ENCODE measurements at places on chromosomes 13 and 19.

DNA sequence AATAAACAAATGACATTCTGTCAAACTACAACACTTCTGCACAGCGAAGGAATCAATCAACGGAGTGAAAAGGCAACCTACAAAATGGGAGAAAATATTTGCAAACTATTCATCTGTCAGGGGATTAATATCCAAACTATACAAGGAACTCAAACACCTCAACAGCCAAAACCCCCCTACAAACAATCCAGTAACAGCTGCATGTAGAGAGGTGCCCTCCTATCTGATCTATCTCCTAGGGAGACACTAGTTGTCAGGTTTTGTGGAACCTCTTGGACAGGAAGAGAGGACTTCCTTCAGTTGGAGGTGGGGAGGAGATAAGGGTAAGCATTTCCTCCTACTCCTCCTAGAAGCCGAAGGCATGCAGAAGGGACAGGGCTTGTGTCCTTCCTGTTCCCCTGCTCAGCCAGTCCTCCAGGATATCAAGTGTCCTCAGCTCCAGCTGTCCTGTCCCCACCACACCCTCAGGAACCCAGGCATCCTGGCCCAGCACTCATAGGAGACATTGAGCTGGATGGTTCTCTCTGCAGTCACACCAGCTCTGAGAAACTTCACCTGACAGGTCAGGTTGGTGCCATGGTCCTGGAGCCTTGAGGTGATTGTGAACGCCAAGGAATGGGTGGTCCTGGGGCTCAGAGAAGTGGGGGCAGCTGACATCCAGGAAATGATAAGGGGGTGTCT, 9.8 kb upstream of the SIGLEC8 start:
- no peak for DNase-seq

DNA sequence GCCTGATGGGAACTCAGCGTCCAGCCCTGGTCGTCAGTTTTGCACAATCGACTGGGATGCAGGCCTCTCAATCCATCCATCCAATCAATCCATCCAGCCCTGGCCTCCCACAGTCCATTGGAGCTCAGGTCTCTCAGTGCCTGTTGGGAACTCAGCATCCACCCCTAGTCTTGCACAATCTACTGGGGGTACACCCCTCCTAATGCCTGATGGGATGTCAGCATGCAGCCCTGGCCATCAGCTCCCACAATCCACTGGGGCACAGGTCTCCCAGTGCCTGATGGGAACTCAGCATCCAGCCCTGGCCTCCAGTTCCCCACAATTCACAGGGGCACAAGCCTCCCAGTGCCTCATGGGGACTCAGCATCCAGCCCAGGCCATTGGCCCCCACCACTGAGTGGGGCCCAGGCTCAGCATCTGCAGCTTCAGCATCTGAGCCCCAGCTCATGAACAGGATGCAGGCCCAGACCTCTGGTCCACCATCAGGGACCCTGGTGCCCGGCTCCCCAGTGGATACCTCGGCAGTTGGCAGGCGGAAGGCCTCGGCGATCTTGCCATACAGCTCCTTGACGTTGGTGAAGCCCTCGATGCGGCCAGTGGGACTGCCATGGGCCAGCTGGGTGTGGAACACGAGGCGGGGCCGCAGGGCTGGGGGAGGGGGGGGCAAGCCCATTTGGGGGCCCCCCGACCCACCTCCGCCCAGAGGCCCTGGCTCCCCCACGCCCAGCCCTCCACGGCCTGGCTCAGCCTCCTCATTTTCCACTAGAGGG, 7.2 kb upstream of the PTGER1 start:
- DNase-seq, result no peak

GRCh38 chr13:22893777-22894176, 287.0 kb upstream of the SGCG start:
- no peak for DNase-seq

- DNase-seq, result no peak
Observed at GRCh38 chr19:18725841-18726770, 42.6 kb downstream of the CRTC1 start.

DNA sequence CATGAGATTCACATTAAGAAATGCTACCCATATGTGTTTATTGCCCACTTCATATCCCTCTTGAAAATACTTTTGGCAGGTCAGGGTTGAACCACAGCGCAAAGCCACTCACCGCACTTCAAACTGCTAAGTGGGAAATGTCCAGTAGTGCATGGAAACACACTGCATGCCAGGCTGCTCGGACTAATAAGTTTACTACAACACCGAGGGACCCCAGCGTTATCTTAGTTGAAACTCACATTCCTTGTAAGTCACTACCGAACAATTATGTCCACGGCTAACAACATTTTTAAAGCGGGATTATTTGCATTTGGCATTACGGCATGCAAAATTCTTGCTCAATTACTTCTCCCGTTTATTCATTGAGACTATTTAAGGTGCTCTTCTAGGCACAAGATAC, 4.0 kb downstream of the BRD4 start:
- no peak for DNase-seq

GRCh38 chr19:43675269-43675879, 5.4 kb upstream of the PLAUR start:
- no peak for DNase-seq

- peak; percentile 96 for DNase-seq
Observed at GRCh38 chr19:56315077-56315828, 614 bp upstream of the ZSCAN5A start.

- no peak for DNase-seq
Observed at GRCh38 chr13:107458269-107458668, 757.1 kb downstream of the LIG4 start.

DNA sequence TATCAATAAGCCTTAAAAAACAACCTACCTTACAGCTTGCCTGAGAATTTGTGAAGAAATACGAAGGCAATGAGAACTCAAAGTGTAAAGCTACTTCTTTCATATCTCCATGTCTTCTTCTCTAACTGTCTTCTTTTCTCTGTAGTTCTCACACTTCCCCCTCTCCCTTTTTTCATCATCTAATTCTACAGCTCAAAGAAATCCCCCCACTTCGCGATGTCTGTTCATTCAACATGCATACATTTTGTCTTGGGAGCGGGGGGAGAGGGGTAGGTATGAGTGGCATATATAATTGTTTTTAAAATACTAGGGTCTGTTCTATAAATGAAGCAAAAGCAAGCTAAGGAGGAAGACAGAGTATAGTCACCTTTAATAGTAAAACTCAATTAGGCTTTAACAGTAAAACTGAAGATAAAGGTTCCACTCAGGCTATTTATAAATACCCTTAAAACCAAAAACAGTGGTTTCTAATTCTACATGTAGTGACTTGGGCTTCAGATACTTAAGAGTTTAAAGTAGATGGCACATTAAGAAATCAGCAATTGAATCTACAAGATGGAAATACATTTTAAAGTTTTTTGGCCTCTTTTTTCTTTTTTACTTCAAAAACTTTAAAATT, 106.9 kb downstream of the KLF12 start:
- no peak for DNase-seq

- DNase-seq, result no peak
Observed at GRCh38 chr13:43240278-43240677, 216.9 kb downstream of the DNAJC15 start.

DNA sequence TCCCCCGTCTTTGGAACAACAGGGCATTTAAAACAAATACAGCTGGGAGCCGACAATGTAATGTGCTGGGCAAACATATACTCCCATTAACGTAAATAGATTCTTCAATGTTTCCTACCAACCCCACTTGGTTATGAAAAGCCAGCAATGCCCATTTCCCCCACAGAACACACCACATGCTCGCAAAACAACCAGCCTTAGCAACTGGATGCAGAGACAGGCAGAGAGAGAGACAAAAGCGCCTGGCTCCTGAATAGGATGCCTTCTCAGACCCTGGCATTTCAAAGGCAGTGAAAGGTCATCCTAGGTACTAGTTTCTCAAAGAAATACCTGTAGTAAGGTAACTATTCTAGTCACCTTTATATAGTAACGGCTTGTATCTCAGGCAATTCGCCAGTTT, 462.9 kb downstream of the ITGBL1 start:
- no peak for DNase-seq

GRCh38 chr13:106232681-106233080, 302.8 kb downstream of the EFNB2 start:
- no peak for DNase-seq

GRCh38 chr19:32238076-32238475, 107.3 kb upstream of the ZNF507 start:
- no peak for DNase-seq

DNA sequence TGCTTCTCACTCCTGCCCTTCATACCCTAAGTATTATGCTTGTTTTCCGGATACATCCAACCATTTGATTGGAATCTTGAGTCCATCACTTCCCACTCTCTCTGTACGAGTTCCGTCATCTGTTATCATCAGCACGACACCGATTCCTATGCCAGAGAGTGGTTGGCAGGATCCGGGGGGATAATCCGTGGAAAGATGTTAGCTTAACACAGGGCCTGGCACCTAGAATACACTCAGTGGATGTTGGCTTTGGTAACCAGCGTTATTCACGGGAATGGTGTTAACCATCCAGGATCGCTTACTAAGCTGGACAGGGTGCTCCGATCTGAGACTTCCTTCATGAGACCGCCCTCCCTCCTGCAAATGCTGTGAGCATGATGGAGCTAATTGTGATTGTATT, 12.4 kb downstream of the VSTM2B start:
- no peak for DNase-seq

DNA sequence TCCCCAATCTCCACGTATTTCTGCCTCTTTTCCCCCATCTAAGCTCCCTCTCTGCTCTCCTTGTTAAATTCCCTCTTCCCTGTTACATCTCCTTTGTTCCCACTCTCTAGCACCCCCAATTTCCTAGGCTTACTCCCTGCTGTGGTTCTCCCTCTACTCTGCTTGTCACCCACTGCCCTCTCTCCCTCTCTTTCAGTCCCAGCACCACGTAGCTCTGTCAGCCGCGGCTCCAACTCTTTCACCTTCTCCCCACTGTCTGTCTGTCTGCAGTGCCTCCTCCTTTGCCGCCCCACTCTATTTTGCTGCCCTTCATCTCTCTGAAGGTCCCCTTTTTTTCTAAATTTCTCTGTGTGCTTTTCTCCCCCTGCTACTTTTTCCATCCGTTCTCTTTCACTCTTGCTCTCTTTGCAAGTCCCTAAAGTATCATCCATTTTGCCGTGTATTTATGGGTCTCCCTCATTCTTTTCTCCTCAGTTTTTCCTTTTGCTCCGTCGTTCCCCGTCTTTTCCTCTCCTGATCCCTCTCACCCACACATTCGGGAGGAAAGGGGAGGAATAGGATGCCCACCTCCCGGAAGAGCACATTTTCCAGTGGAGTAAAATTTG, 937 bp downstream of the ZNF841 start:
- DNase-seq, result no peak

DNA sequence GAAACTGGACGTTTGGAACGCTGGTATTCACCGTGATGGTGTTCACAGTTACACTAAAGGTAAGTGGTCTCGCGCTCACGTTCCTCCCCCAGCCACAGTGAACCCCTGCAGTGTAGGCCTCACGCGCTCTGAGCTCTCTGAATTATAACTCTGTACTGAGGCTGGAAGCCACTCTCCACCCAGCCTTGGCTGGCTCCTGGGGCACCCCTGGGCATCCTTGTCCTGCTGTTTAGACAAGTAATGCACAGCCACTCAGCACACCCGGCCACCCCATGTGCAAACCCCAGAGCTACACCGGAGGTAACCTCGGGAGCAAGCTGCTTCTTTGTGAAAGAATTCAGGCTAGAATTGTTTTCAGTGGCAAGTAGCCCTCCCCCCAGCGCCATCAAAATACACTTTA, 97.3 kb upstream of the MCF2L start:
- no peak for DNase-seq

GRCh38 chr19:40995355-40995754, 4.3 kb downstream of the CYP2B6 start:
- no peak for DNase-seq

DNA sequence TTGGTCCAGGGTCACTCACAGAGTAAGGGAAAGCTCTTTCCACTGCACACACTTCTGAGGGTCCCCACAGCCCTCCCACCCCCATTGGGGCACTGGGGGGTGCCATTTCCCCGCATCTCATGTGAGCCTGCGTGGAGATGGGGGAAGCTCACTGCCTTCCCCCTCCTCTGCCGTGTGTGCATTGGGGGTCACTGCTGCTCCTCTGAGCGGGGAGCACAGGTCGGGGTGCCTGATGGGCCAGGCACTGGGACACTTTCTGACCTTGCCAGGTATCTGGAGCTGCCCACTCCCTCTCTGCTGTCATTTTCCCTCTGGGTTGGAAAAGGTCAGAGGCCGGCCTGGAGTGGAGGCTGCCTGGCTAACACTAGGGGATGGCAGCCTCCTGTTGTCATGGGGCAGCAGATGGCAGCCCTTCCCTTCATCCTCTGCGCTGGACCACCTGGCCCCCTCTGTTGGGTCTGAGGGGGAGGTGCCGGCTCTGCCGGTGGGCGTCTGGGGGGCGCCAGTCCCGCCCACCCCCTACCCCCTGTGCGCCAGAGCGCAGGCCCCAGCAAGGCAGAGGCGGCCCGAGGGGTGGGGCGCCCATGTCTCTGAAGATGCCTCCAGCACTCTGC, 9.1 kb downstream of the SSBP4 start:
- DNase-seq, result no peak

GRCh38 chr13:111488486-111489132, 168.2 kb downstream of the TEX29 start:
- DNase-seq, result no peak

DNA sequence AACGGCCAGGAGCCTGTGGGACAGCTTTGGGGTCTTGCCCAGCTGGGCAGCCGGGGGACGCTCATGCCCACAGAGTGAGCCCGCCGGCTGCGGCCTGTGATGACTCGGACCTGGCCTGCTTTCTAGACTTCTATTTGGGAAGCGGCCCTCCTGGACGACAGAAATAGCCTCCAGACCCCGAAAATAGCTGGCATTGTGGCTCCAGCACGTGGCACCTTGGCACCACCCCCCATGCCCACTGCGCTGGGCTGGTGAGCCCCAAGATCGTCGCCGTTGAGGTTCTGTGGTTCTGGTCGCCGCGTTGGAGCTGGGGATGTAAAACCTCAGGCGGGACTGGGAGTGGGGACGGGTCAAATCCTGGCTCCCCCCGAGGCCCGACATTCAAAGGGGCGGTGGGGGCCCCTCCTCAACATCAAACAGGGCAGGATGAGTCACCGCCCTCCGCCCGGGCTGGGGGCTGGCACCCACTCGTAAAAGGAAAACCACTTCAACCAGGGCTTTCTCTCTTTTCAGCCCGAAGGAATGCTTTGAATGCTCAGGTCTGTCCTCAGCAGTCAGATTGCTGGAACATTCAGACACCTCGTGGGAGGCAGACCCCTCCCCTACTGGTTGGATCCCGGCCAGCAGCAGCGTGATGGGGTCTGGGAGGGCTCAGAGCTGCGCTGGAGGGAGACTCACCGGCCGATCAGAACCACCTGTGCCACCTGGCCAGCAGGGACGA, 42.1 kb downstream of the GADD45B start:
- no peak for DNase-seq

GRCh38 chr19:3196064-3196932, 10.6 kb downstream of the NCLN start:
- DNase-seq, result no peak

DNA sequence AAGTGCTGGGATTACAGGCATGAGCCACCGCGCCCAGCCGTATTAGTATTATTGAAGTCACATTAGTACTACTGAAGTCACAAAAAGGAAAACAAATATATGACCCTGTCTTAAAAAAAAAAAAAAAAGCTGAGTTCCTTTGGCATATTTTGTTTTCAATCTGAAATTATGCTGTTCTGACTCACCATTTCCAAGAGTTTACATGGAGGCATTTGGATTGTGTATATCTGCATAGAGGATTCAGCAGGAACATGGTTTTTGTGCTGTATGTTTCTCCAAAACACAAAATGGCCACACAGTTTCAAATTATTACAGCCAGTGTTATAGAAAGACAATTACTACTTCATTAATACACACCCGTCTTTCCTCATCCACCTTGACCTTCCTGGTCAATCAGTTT, 103.5 kb upstream of the TSC22D1 start:
- DNase-seq, result no peak

GRCh38 chr19:16463991-16464575, 7.7 kb downstream of the EPS15L1 start:
- DNase-seq, result no peak

- DNase-seq, result no peak
Observed at GRCh38 chr13:35732565-35732964, 256.1 kb upstream of the MAB21L1 start.
